ENCODE measurements at places on chromosomes 1 and 21. TPM values are rescaled to one million over a fixed set of nuclear protein-coding genes. Genes with fewer than 3 reads are reported as not detected.

- no peak overlapping the region for H3K4me3 ChIP-seq
- no peak overlapping the region for H3K27ac ChIP-seq
- no peak for DNase-seq
- no peaks in the 10 kb centered on the region for H3K27me3 ChIP-seq
- H3K4me1 ChIP-seq: no peaks in the 10 kb centered on the region
- peaks cover 67% of the 10 kb centered on the region for H3K36me3 ChIP-seq
These were observed 132.3 kb upstream of the BMP8A start for GRCh38 chr1:39359028-39359570.

DNA sequence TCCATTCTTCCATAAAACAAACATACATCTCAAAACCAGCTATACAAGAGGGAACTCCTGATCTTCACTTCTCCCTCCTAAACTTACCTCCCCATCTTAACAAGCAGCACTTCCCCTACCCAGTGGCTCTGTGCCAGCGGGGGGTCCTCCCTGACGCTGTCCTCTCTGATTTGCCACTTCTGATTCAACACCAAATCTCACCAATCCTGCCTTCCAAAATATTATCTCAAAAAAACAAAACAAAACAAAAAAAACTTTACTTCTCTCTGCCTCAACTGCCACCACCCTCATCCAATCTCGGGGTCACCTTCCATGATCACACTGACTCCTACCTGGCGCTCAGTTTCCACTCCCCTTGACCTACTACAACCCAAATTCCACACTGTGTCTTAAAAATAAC, 72.8 kb downstream of the SLC45A1 start:
- no peak for DNase-seq
- peaks cover 41% of the 10 kb centered on the region for H3K4me1 ChIP-seq
- no peak overlapping the region for H3K4me3 ChIP-seq
- H3K27me3 ChIP-seq: no peaks in the 10 kb centered on the region
- peak overlapping the region; percentile 73 for H3K27ac ChIP-seq

- H3K36me3 ChIP-seq: peaks cover 9% of the 10 kb centered on the region
- H3K27me3 ChIP-seq: no peaks in the 10 kb centered on the region
- H3K4me3 ChIP-seq: no peak overlapping the region
- H3K27ac ChIP-seq: no peak overlapping the region
- no peak for DNase-seq
- H3K4me1 ChIP-seq: peaks cover 5% of the 10 kb centered on the region
These were observed 163.8 kb downstream of the EIF4G3 start for GRCh38 chr1:21012937-21013336.

DNA sequence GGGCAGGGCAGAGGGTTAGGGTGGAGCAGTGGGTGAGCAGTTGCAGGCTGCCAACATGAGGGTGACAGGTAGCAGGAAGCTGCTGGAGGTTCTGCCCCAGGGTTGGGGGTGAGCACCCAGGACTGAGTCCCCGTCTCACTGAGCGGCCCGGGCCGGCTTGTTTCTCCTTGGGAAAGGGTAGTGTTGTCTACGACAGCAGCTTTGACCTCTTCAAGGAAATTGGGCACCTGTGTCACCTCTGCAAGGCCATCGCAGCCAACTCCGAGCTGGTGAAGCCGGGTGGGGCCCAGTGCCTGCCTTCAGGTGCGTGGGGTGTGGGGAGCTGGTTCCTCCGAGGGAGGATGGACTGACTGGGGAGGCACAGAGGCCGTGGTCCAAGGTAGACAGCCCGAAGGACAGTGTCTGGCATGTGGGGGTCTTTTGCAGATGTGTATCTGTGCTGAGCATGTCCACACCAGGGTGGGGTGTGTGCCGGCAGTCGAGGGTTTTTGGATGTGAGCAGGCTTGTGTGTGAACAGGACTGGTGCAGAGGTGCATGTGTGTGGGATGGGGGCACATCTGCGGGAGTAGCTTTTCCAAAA, 51.9 kb downstream of the DISP3 start:
- no peaks in the 10 kb centered on the region for H3K27me3 ChIP-seq
- no peak overlapping the region for H3K27ac ChIP-seq
- no peak for DNase-seq
- no peak overlapping the region for H3K4me3 ChIP-seq
- H3K4me1 ChIP-seq: no peaks in the 10 kb centered on the region

DNA sequence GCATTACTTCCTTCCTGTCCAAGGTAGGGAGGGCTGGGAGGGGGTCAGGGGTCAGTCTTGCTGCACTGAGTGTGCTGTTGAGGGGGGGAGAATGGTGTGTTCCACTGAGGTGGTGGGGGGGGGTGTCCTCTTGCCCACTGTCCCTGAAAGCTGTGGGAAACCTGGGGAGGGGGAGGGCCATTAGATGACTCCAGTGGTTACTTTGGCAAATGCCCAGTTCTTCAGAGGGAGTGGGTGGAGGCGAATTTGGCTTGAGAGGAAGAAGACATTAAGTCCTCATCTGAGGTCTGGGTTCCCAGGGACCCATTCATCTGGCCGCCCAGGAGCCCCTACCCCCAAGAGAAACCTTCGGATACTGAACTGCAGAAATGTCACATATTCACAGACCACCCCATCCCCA, 36.2 kb downstream of the MEF2D start:
- H3K27me3 ChIP-seq: no peaks in the 10 kb centered on the region
- no peak overlapping the region for H3K27ac ChIP-seq
- no peak overlapping the region for H3K4me3 ChIP-seq
- peaks cover 8% of the 10 kb centered on the region for H3K4me1 ChIP-seq

Gene ZSWIM5
- total RNA-seq: 0.12 TPM

Gene KCNE1
- total RNA-seq: not detected

Gene CALML6
- total RNA-seq: 0.59 TPM

Gene GPR25
- not detected for total RNA-seq
